ENCODE measurements at places on chromosomes 11 and 22.

DNA sequence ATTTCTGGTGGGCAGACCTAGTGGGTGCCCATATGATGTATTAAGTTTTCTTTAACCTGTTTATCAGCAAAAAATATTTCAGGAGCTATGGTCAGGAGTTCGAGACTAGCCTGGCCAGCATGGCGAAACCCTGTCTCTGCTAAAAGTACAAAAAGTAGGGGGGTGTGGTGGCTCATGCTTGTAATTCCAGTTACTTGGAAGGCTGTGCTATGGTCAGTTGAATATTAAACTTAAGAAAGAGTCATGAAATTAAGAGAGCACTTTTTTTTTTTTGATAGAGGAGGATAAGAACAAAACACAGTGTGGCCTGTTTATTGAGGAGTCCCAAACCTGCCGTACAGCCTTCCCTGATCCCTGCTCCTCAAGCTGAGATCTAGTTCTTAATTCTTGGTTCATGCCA, 29.8 kb downstream of the OR6Q1 start:
- no peak for DNase-seq

- peak; percentile 8 for DNase-seq
Observed at GRCh38 chr11:31437742-31438435, 68.2 kb downstream of the DNAJC24 start.

DNA sequence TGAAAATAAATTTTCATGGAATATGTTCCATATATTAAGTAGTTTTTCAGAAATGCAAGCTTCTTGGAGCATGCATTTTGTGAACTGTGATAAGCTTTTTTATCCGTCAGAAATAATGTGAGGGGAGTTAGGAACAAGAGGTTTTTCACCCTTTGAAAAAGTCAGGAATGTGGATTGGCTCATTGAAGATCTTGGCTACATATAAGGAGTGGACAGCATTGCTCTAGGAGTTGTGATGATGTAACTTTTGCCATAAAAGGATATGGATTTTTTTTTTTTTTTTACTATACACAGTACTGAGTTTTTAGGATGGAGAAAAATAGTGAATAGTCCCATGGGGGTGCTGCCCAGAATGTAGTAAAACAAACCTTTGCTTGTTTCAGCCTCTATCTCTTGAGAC, 180.2 kb downstream of the NAV2 start:
- no peak for DNase-seq

DNA sequence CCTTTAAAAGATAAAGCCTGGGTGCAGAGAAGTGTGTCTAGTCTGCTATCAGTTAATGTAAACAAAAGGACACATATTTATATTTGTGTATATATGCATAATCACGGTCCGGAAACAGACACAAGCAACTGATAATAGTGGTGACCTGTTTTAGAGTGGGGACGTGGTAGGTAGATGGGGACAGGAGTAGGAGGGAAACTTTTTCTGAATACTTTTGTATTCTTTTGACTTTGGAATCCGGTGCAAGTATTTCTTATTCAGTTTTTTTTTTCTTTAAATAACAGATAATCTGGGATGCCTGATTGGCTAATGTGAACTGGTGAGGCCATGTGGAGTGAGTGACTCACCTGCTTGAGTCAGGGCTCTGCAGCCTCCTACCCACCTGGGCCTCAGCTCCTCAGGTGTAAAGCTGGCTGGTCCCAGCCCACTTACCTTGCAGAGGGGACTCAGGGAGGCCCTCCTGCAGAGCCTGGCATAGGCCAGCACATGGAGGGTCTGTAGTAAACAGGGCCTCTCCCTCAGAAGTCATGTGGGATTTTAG, 15.3 kb downstream of the MICAL2 start:
- peak; percentile 35 for DNase-seq

GRCh38 chr11:69301081-69301454, 7.1 kb downstream of the MYEOV start:
- no peak for DNase-seq

DNA sequence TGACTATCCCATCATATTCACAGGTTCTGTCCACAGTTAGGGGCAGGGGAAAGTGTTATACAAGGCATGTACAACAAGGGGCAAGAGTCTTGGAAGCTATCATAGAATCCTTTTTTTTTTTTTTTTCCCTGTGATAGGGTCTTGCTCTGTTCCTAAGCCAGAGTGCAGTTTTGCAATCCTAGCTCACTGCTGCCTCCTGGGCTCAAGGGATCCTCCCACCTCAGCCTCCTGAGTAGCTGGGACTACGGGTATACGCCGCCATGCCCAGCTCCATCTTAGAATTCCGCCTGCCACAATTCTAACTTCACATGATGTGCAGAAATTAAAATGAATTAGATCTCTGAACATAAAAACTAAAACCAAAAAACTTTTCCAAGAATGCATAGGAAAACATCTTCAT, 31.7 kb downstream of the ZFTA start:
- DNase-seq, result no peak

DNA sequence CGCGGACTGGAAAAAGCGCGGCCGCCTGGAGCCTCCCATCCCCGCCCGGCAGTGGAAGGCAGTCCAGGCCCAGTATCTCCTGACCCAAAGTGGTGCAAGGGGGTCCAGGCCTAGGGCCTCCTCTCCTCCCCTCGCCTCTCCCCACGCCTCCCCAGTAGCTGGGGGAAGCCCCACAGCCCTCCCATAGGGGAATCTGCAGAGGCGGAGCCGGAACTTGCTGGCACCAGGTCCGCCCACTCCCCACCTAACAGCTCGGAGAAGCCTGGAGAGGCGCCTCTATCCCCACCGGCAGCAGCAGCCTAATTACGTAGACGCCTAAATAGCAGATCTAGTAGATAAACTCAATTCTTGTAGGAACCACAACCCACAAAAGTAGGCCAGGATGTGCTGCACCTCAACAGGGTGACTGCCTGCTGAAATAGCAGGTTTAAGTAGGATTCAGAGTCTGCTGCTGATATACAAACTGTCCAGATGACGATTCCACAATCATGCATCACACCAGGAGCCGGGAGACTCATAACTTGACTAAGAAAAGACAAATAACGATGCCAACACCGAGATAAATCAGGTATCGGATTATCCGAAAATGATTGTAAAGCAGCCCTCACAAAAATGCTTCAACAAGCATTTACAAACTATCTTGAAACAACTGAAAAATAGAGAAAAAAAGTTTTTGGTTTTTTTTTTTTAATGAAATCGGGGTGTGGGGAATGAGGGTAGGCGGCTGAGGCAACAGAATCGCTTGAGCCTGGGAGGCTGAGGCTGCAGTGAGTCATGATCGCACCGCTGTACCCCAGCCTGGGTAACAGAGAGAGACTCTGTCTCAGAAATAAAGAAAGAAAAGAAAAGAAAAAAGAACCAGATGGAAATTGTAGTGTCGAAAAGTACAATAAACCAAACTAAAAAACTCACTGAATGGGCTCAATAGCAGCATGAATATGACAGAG, 11.4 kb upstream of the BRD1 start:
- DNase-seq, result no peak

GRCh38 chr22:19019679-19020032, 83.6 kb upstream of the PRODH start:
- no peak for DNase-seq

- no peak for DNase-seq
Observed at GRCh38 chr11:64801158-64801464, 1.9 kb downstream of the MAP4K2 start.

DNA sequence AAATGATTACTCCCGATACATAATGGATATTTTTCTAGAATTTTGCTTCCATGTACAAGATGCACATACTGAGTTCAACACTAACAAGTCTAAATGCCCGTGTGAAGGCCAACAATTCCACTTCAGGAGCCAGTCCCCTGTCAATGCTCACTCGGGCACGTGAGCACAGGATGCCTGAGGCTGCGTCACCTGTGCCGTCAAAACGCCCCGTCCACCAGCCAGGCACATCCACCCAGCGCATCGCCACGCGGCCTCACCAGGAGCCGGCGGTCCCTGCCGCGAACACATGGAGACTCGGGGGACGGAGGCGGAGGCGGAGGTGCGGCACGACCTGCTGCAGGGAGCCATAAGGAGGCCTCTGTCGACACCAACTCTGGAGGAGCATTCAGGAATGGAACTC, 9.8 kb downstream of the TOLLIP start:
- DNase-seq, result no peak

GRCh38 chr11:83192606-83193245, 786 bp upstream of the ANKRD42 start:
- no peak for DNase-seq

Measured in urothelium cell line (cell line).